ENCODE measurements at places on chromosomes 2 and 18.

DNA sequence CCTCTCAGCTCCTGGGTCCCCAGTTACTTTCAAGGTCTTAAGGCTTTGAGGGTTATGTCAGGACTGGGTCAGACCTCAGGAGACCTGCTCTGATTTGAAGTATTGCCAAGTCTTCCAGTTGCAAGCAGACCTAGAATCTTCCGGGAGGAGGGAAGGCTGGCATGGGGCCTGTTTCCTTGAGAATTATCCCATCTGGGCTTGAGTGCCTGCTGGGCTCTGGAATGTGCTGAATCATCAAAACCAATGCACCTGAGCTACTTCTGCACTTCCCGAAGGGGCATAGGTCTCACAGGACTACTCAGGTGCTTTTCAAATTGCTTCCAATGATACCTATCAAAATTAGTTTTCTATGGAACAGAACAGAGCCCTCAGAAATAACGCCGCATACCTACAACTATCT, 327.3 kb downstream of the XIRP2 start:
- no peak for DNase-seq

GRCh38 chr2:201978333-201978732, 55.3 kb upstream of the FZD7 start:
- DNase-seq, result no peak

GRCh38 chr2:172087780-172088244, 2.5 kb downstream of the DLX1 start:
- DNase-seq, result no peak

DNA sequence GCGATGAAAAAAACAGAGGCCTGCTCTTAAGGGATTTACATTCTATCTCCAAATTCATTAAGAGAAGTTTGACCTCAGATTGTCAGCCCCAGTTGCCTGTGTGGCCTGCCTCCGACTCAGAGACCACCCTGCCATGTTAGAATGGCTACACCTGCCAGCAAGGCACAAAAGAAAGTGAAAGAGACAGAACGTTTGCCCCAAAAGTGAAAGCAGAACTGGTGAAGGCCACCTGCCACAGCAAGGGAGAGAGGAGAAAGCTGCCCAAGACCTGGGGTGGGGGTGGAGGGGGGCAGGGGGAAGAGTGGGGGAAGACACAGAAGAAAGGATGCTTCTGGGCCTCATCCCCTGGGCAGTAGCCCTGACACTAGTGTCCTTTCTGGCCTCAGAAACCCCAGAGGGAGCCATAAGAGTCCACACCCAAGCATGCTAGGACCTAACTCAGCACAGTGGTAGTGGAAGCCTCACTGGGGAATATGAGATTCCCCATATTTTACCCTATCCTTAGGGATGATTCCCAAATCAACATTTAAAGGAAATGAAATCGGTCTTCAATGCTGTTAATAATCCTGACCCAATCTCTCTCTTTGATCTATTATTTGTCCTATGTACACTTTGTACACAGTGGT, 389.7 kb downstream of the TXNL1 start:
- DNase-seq, result no peak

DNA sequence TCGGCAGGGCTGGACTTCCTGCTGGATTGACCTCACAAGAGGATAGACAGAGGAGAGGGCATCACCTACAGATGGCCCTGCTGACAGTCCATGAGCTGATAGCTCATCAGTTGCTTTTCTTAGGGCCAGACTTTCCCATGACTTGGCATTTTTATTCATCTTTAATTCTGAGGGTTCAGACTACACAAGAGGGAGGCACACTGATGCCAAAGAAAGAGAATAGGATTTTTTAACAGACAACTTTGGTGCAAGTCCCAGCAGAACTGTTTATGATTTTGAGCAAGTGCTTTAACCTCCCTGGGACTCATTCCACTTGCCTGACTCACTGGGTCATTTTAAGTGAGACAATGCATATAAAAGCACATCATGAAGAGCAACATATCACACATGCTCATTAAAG, 299.2 kb downstream of the INSIG2 start:
- DNase-seq, result no peak

DNA sequence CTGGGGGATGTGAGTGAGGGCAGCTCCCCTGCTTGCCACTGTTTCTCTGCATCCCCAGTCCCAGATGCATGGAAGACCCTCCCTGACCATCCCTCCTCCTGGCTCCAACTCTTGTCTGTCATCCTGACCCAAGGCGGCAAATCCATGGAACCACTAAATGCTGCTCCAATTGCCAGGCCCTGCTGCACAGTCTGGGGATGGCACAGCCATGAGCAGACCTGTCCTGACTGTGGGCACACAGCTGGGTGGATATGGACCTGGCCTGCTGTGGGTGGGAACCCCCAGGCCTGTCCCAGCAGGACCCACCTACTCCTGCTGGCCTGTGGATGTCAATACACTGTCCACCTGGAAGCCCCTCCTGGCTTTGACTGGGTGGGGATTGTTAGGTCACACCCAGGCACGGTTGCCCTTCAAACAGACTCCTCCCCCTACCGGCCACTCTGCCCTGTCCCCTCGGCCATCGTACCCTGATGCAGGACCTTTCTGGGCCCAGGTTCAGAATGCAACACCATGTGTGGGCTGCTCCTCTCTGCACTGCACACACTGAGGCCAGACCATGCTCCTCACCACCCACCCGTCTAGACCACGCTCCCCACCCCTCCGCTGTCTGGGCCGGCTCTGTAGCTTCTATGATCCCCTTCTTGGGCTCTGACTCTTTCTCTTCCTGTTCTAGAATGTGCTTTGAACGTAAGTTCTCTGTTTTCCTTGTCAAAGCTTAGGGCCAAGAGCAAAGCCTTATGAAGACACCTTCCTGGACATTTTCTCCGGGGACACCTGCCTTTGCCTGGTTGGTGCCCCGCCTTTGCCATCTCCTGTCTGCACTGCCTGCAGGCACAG, 57.9 kb downstream of the INPP5D start:
- peak; percentile 53 for DNase-seq

GRCh38 chr18:37179384-37179783, 350.5 kb downstream of the KIAA1328 start:
- no peak for DNase-seq

DNA sequence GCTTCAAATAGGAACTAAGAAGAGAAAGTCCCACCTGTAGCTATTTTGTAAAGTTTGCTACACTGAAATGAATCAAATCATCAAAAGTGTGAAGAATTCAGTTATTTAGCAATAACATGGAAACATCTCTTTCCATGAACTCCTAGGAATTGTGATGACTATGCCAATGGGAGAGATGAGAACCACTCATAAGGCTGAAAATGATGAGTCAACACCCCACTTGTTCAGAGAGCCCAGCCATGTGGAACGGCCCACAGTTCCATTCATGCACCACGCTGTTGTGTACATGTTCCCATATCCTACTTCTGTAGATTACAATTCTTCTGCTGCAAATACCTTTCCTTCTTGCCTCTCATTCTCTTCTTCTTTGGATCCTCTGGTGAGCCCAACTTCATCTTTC, 645.5 kb upstream of the ID2 start:
- no peak for DNase-seq

- DNase-seq, result peak; percentile 11
Observed at GRCh38 chr2:236656166-236656565, 86.5 kb downstream of the ACKR3 start.

- DNase-seq, result no peak
Observed at GRCh38 chr2:129006135-129006886, 687.6 kb upstream of the HS6ST1 start.

GRCh38 chr2:163553601-163554000, 182.2 kb downstream of the FIGN start:
- DNase-seq, result no peak

- no peak for DNase-seq
Observed at GRCh38 chr2:23366720-23367119, 18.3 kb upstream of the KLHL29 start.

DNA sequence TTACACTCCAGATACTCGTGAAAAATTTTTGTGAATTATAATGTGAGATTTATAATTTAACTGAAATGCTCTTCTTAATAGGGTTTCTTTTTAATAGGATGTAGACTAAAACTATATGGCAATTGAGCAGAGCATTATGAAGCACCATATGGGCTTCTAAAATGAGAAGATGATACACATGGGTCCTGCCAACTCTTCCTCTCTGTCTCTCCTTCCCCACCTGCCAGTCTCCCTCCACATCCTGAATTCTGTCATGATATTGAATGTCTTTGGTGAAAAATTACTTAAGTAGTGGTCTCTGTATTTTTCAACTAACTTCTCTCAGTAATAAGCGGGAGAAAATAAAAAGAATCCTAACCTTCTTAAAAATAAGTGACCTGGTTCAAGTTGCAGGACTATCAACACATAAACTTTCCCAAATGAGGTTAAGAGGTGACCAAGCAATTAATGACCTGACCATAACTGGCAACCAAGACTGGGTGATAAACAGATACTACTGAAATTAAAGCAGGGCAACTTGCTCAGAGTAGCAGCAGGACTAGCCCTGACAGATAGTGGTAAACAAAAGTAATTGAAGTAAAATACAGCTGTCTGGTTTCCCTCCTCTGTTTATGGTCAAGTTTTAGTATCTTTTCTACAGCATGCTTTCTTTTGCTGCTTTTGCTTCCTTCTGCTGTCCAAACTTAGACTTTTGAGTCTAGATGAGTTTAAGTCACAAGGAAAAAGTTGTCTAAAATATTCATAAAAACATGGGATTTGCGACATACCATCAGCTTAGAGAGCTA, 117.1 kb upstream of the PDE1A start:
- DNase-seq, result no peak

- DNase-seq, result no peak
Observed at GRCh38 chr2:138622613-138623012, 121.0 kb downstream of the SPOPL start.

DNA sequence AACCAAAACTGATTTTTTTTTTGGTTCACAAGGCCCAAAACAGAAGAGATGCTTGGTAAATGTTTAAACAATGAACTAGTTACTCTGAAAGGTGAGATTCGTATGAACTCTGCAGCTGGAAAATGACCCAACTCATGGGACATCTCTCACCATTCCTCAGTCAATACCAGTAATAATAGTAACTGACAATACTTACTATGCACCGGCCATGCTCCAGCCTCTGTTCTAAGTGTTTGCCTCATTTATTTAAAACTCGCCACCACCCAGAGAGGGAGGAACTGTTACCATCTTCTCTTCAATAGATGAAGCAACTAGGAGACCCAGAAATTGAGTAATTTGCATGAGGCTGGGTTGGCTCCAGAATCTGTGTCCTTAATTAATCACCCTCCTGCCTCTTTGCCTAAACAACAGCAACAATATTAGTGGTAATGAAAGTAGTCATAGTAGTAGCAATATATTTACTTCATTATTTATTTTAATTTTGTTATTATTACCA, 130.4 kb downstream of the CTIF start:
- DNase-seq, result no peak

- DNase-seq, result no peak
Observed at GRCh38 chr2:95525294-95526035, 40.9 kb upstream of the TRIM43B start.

GRCh38 chr2:176162911-176163671, 6.0 kb downstream of the HOXD3 start:
- DNase-seq, result no peak

- no peak for DNase-seq
Observed at GRCh38 chr2:238021327-238021726, 39.5 kb upstream of the SCLY start.

DNA sequence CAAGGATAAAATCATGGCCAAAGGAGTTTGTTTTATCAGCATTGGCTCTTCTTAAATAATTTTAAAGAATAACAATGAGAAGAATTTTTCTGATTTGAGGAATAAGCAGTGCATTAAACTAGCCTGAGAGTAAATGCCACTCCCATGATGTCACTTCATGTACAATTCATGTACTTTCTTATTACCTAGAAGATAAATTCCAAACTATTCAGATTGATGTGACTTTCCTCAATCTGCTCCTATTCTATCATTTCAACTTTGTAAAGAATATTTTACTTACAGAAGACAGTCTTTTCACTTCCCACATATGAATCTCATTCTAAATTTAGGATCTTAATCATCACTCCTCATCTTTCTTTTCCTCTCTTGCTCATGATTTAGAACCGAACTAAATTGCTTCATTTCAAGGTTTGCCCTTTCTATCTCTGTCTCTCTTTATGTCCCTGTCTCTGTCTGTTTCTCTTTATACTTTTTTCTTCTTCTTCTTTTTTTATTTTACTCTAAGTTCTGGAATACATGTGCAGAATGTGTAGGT, 1142.0 kb upstream of the PIK3C3 start:
- DNase-seq, result no peak

DNA sequence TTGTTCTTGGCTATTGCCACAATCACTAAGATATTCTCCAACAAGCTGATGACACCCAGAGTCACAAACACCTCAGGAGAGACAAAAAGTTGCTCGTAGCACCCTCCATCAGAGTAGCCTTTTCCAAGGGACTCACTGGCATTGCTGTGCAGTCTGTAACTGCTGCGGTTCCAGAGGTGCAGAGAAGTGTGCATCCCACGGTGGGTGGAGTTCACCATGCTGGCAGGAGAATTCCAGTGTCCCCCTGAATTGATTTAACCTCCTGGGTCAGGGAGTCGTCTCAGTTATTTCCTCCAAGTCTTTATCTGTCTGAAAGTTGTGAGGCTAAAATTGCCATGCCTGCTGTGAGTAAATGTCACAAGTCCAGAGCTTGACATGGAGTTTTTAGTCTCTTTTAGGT, 443 bp downstream of the MC4R start:
- no peak for DNase-seq

- no peak for DNase-seq
Observed at GRCh38 chr2:8754106-8754776, 72.4 kb downstream of the ID2 start.

GRCh38 chr2:157322432-157322831, 3.2 kb downstream of the ERMN start:
- no peak for DNase-seq

- DNase-seq, result no peak
Observed at GRCh38 chr18:39178166-39178565, 1612.6 kb upstream of the CELF4 start.

GRCh38 chr18:79567481-79568147, 112.0 kb upstream of the CTDP1 start:
- peak; percentile 51 for DNase-seq

DNA sequence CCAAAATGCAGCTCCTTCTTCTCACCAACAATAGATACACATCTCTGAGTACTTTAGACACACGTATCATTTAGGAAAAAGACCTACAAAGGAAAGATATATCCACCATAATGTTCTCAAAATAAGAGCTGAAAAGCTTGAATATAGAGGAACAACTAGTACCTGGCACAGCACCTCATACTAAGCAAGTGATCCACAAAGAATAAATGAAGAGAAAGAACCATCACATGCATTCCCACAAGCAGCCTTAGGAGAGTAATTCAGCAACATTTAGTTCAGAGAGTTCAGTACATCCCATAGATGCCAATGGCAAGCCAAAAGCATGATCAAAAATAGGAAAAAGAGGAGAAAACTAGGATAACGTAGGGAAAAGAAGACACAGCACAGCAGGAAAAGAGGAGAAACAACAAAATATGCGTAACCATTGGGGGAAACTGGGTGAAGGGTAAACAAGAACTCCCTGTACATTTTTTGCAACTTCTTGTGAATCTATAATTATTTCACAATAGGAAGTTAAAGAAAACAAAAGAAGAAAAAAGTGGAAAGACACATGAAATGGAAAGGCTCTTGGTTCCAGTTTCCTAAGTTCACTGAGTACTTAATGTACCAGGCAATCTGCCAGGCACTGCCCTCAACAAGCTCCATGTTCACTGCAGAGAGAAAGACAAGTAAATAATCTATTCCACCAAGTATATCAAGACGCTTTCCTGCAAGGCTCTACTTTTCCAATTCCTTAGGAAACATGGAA, 22.3 kb downstream of the CLASP1 start:
- peak; percentile 76 for DNase-seq
